NCI-H226 (cell line): ENCODE measurements at places on chromosomes 7 and 10.

DNA sequence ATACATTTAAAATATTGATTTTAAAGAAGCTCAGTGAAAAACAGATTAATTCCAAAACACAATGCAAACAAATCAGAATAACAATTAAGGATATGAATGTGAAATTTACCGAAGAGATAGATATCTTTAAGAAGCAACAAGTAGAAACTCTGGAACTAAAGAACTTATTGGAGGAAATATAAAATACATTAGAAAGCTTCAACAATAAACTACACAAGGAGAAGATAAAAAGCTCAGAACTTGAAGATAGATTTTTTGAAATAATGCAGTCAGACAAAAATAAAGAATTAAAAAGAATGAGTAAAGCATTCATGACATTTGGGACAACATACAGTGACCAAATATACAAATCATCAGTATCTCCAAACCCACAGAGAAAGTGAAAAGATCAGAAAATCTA is 43.2 kb downstream of the HIBADH start:
- no peak for DNase-seq

DNA sequence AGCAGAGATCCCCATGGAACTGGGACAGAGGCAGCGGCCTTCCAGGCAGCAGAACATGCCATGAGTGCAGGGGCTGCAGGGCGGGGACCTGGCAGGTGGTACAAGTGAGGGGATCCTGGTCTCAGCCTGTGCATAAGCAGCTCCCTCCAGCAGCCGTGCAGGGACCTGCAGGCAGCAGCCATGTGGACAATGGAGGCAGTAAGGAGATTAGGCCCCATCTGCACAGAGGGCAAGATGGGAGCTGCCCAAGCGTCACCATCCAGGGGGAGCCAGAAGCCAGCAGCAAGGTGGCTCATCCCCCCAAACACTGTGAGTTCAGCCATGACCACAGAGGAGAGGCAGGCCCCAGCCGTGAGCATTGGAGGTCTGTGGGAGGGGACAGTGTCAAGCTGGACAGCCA is 3.1 kb downstream of the DDC start:
- DNase-seq, result no peak

DNA sequence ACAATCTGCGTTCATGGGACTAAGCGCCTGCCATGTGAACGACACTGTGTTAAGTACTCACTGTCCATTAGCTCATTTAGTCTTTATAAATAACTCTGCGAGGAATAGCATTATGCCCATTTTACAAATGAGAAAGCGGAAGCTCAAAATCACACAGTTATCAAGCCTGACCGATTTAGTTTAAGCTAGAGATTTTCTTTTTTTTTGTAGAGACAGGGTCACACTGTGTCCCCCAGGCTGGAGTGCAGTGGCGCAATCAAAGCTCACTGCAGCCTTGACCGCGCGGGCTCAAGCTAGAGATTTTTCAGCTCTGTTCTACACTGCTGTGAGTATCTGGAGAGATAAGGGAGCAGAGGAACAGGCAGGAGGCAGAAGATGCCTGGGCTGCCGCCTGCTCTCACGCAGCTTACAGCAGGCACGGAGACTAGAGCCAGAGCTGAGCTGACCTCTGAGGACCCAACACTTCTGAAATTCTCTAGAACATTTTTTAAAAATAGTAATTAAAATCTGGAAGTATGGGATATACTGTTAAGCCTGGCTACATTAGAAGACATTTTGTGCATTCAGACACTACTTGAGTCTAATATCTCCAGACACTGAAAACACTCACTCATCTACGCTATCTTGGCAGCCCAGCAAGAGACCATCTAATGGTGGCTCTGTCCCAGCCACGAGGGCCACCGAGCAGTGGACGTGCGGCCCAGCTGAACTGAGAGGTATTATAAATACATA is 38.7 kb downstream of the GNA12 start:
- no peak for DNase-seq

DNA sequence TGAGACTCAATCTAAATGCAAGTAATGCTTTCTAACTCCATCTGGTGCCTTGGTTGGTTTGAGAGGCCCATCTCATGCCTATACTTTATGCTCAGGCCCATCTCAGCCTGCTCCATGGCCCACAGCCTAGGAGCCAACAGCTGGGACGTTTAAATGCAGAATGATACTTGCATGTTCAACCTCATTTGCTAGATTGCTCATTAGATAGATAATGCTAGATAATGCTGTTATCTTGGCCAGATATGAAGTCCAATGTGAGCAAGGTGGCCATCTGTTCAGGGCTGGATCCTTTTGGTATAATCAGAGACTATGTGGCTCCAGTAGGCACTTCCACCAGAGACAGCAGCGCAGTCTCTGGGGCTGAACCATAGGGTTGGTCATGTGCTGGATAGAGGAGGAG is 321.6 kb upstream of the PHYHIPL start:
- DNase-seq, result no peak

- no peak for DNase-seq
Measured at GRCh38 chr7:45122975-45123860, 11.7 kb upstream of the TBRG4 start.

DNA sequence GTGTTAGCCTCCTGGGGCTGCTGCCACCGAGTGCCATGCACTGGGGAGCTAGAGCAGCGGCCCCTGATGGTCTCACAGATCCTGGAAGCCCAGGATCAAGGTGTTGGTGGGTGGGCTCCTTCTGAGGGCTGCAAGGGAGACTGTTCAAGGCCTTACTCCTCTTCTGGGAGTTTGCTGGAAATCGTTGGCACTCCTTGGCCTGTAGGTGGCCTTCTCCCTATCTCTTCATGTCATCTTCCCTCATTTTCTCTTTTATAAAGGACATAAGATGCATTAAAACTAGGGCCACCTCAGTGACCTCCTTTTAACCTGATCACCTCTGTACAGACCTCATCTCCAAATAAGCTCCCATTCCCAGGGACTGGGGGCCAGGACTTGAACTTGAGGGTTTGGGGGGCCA is 27.0 kb upstream of the ZNF862 start:
- DNase-seq, result no peak

DNA sequence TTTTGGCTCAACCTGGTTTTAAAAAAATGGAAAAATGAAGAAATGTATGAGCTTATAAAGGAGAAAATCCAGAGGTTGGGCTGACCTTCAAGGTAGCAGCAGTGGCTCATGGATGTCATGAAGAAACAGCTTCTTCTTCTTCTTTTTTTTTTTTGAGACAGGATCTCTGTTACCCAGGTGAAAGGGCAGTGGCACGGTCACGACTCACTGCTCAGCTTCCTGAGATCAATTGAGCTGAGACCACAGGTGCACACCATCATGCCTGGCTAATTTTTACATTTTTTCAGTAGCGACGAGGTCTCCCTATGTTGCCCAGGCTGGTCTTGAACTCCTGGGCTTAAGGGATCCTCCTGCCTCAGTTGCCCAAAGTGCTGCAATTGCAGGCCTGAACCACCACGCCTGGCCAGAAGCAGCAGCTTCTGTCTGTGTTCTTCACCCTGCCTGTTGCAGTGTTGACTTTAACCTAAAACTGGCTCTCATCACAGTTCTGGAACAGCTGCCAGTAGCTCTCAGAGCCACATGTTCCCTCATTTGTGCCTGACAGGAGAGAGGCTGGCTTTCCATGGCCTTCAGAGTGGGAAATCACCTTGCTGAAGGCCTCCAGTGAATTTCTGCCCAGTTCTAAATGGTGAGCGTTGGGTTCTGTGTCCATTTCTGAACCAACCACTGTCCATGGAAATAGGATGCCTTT is 117.7 kb downstream of the PFKFB3 start:
- DNase-seq, result no peak

DNA sequence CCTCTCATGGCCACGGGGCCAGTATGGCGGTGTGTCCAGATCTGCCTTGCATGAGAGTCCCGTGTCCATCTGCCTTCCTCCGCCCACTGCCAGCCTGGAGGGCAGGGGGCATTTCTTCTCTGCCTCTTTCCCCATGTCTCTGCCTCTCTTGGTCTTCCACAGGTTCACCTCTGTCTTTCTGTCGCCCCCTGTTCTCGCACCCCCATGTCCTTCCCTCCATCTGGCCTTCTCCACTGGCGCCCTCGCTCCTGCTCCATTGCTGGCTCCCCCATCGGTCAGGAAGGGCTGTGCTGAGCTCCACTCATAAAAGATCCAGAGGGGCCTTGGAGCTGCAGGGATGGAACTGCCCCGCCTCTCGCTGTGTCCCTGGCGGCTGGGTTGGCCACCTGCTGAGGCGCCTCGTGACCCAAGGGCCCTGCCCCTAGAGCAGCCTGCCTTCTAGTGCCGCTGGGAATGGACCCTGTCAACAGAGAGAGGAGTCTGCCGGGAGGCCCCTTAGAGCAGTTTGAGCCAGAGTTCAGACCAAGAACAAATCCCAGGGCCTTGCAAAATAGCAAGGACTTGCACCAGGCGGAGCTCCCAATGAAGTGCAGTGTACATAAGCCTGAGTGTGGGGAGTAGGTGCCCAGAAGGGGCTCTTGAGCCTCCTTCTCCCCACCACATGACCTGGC is 42.0 kb downstream of the GOLGA7B start:
- DNase-seq, result no peak

DNA sequence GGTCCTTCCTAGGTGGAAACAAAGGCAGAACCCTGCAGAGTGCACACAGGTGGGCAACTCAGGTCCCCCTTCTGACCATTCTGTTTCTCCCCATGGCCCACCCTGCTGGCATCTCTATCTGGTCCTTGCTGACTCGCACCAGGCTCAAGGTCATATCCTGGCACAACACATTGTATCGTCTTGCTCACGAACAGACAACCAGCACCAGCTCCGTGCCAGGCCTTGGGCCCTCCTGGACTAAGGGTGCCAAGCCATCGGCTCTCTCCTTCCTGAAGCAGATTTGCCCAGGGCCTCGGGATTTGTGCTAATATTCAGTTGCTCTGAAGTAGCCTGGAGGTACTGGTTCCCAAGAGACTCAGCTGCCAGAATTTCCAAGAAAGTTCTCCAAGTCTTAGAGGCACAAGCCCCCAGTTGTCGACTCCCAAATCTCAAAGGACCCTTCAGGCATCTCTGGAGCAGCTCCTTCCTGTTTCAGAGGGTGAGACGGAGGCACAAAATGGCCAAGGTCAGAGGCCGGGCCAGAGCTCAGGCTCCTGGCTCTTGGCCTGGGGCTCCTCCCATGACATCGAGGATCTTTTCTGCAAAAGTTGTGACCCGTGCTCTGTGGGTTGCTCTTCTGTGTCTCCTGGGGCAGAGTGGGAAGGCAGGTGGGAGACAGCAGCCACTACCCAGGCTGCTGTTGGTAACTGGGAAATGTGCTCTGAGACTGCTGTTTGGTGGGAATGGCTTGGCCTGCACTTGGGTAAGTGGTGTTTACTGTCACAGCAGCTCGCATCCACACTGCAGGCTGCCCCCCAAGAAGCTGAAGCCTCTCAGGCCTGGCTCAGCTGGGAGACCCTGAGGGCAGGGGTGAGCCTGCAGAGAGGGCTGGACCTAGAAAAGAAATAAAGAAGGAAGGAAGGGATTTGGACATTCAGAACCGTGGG is 121.3 kb downstream of the RGS10 start:
- DNase-seq, result no peak
